ENCODE measurements at places on chromosomes 5 and 9.

DNA sequence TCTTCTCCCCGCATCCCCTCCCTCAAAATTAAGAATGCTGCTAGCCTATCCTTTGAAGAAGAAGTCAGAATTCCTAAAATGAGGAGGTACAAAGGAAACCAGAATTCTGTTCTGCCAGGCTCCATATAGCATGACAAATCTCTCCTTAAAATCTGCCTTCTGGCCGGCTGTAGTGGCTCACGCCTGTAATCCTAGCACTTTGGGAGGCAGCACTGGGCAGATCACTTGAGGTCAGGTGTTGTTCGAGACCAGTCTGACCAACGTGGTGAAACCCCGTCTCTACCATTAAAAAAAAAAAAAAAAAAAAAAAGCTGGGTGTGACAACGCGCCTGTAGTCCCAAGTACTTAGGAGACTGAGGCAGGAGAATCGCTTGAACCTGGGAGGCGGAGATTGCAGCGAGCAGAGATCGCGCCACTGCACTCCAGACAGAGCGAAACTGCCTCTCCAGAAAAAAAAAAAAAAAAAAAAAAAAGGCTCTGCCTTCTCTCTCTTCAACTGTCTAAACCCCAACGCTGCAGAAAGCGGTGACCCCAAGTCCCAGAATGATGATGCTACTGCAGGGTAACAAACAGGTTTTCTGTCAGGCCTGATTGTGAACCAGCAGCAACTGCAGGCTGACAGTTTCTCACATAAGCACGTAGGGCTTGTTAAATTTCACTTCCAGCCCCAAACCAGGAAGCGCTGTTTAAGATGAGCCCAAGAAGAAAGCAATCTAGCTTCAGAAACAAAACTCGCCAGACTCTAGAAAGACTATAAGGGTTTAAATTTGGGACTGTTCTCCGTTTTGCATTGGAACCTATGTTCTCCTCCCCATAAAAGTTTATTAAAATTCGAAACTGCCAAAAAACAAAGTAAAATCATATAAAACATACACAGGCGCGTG lies 963 bp upstream of the CAST start:
- no peak for DNase-seq

DNA sequence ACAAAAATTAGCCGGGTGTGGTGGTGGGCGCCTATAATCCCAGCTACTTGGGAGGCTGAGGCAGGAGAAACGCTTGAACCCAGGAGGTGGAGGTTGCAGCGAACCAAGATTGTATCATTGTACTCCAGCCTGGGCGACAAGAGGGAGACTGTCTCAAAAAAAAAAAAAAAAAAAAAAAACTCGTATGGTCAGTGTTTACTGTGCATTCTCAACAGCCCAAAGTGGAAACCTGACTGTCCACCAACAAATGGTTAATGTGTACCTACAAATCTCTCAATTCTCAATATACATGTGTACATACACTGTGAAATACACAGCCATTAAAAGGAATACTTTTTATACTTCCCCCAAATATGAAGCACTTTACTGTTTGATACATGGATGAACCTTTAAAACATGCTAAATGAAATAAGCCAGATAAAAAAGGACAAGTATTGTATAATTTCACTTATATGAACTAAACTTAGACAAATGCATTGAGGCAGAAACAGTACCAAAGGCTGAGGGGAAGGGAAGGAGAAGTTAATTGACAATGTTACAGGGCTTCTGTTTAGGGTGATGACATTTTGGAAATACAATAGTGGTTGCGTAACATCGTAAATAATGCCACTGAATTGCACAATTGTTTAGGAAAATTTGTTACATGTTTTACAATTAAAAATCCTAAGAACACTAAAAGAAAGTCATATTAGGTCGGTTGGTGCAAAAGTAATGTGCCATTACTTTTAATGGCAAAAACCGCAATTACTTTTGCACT lies 16.5 kb downstream of the DNAJA1 start:
- DNase-seq: no peak

GRCh38 chr5:136675769-136676168 lies 310.4 kb upstream of the TRPC7 start:
- DNase-seq: peak; percentile 28

DNA sequence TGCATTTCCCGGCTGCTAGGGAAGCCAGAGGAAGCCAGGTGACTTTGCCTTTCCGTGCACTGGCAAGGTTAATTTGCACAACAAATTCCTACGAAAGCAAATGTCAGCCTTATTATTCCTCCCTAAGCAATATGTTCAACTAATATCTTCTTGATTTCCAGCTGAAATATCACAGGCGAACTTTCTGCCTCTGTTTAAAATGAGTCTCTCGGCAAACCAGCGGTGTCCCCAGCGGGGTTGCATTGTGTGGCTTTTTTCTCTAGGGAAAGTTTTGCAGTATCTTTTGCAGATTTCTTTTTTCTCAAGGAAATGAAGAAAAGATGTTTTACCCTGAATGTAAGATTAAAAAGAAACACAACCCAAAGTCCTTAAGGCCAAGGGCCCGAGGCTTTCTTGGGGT lies 1.9 kb downstream of the DBH start:
- DNase-seq: no peak

GRCh38 chr9:125820100-125820804 lies 73.1 kb downstream of the PBX3 start:
- DNase-seq: no peak

GRCh38 chr5:61576556-61576955 lies 244.5 kb downstream of the ZSWIM6 start:
- DNase-seq: no peak

- DNase-seq: peak; percentile 18
These were observed 23.4 kb downstream of the IL33 start for GRCh38 chr9:6239048-6239461.

DNA sequence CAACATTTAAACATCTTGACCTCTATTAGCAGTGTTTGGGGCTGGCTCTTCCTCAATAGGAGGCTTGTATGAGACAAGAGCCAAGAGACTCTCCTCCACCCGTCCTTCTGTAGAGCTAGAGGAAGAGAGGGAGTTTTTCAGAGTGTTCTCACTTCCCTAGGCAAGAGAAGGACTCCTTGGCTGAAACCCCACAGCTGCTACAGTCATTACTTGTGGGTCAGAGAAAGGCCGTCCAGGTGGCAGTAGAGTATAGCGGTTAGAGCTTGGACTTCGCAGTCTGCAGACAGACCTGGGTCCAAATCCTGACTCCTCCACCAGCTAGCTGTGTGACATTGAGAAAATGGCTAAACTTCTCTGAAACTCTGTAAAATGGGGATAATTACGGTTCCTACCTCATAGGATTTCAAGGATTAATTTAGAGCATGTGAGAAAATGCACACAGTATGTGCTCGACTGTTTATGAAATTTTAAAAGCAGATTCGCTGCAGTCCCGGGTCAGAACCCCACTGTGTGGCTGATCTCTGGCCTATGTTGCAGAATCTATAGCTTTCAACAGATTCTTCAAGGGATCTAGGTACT lies 80.8 kb upstream of the ARAP3 start:
- DNase-seq: no peak

- no peak for DNase-seq
These were observed 12.4 kb downstream of the GZMK start for GRCh38 chr5:55036477-55036876.

- DNase-seq: no peak
These were observed 49.1 kb upstream of the GRAMD2B start for GRCh38 chr5:126374109-126374416.

DNA sequence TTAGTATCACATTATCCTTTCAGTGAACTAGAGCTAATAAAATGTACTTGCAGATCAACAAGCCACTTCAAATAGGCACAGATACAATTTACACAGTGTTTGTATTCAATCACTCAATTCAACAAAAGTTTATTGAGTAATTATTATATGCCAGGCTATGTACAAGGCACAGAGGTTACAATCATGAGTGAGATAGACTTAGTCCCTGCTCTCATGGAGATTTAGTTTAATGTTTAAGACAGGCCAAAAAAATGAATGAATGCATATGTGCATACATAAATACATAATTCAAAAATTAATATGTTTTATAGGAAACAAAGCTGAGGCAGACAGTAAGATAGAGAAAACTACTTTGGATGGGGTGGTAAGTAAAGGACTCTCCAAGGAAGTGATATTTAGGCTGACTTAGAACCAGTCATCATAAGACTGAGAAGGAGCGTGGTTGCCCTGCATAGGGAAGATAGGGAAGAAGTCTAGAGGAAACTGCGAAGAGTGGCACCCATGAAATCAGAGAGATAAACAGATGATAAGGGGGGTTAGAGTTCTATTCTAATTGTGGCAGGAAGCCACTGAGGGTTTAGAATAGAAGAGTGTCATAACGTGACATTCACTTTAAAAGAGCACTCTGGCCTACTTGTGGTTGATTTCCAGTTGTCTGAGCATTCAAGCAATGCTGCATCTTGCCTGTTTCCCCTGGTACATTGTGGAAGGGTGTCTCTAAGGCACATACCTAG lies 49.7 kb upstream of the GRAMD2B start:
- no peak for DNase-seq

GRCh38 chr9:109329638-109330258 lies 8.9 kb upstream of the EPB41L4B start:
- no peak for DNase-seq

DNA sequence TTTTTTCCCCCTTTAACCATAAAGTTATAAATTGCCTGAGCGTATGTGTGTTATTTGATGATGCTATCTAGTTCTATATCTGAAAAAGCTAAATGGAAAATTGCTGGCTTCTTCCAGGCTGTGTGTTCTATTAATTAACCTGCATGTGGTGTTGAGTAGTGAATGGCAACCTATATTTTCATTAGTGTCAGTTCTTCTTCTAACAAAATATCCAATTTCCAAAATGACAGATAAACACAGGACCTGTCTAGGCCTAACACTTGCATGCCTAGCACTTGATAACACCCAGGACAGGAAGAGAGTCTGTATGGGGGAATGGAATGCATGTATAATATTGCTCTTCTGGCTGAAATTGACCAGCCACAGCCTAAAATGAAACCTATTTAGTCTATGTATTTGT lies 91.7 kb downstream of the CD180 start:
- DNase-seq: no peak

GRCh38 chr9:21078702-21079101 lies 960 bp upstream of the IFNB1 start:
- no peak for DNase-seq

All from LoVo (cell line).